CD4-positive, alpha-beta T cell treated with Interleukin-4 for 4 hours (primary cell): ENCODE measurements at places on chromosomes 5 and 9.

DNA sequence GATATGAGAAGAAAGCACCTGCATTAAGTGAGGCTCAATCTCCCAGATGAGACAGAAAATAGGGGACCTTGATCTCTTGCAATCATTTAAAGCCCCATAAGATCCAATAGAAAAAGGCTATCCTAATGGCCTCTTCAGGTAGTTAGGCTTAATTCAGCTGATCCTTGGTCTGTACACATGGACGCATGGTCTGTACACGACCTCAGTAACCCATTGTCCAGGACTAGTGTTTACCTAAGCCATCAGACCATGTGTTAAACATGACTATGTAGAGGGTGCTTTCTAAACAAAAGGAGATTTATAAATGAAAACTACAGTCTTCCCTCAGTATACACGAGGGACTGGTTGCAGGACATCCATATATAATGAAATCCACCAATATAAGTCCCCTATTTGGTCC, 7.5 kb downstream of the MARCHF3 start:
- DNase-seq = no peak

- DNase-seq = no peak
Measured at GRCh38 chr9:134127616-134128015, 8.3 kb upstream of the WDR5 start.

DNA sequence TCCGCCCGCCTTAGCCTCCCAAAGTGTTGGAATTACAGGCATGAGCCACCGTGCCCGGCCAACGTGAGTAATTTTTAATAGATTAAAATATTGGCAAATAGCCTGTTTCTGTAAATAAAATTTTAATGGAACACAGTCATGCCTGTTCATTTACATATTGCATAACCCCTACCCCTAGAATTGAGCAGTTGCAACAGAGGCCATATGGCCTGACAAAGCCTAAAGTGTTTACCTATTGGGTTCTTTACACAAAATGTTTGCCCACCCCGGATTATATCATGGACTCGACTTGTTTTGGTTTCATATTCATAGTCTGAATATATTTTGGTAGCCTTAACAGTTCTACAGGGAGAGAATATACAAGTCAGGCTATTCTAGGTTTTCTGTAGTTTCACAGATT, 5.3 kb downstream of the NSA2 start:
- DNase-seq = no peak

- DNase-seq = no peak
Measured at GRCh38 chr9:136516191-136516654, 29.6 kb downstream of the NOTCH1 start.

GRCh38 chr9:89382026-89382986, 64.0 kb downstream of the SECISBP2 start:
- DNase-seq = no peak

GRCh38 chr5:175054243-175054642, 329.9 kb downstream of the MSX2 start:
- no peak for DNase-seq

DNA sequence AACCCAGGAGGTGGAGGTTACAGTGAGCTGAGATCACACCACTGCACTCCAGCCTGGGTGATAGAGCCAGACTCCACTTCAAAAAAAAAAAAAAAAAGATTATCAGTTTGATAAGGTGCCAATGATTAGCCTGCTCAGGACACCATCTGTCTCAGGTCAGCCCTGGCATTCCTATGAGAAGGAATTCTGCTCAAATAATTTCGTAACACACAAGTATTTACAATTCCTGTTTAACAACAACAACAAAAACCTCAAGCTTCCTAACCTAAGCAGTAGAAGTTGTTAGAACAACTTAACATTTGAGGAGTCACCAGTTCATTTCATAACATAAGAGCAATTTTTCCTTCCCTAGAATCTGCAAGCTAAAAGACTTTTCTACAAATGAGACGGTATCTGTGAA, 85.0 kb downstream of the LHFPL2 start:
- no peak for DNase-seq

DNA sequence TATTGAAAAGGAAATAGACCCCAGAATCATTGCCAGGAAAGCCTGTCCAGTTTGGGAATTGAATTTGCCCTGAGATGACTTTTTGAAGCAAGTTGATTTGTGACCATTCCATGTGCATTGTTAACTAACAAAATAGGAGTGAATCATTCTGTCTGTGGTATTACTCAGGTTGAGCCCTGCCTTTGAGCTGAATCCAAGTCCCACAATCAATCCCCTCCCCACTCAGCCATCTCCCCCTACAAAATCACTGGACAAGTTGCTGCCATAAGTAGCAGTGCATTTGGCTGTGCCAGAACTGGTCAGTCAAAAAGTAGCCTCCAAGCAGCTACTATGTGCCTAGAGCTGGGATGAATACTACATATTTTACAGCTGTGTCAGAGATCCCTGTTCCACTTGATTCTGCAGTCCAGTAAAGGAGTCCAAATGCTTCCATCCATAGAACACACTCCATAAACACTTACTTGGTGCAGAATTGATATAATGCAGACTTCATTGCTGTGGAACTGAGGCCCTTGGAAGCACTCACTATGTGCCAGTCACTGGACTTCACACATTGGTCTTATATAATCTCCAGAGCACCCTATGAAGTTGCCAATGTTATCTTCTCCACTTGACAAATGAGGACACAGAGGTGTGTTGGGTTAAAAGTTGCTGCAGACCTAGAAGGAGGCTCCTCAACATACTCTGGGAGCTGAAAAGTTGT, 96.1 kb downstream of the ZNF462 start:
- DNase-seq = no peak

DNA sequence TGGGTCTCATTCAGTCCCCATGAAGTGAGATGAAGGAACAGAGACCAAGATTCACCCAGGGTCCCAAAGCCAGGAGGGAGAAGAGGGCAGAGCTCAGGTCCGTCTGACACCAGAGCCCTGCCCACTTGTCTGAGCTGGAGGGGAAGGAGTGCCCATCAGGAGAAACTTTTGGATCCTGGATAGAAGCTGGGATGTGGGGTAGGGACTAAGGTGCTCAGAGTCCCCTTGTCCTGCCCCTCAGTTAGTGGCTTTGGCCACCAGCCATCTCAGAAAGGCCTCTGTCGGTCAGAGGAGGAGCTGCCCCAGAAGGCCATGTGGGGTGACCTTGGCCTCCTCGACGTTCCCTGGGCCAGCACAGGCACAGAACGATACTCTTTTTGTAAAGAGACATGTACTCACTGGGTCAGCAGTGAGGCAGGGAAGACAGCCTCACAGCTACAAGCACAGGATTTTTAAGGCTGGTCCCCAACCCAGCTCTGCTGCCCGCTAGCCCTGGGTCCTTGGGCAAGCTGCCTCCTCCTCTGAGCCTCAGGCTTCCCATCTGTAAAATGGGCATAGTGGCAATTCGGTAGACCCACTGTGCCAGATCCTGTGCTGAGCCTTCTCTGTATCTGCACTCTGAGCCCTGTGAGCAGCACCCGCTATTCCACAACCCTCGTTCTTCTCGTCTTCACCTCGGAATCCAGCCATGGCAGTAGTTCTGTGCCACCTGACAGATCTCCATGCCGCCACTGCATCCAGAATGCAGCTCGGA, 49.4 kb downstream of the C9orf50 start:
- DNase-seq = no peak

DNA sequence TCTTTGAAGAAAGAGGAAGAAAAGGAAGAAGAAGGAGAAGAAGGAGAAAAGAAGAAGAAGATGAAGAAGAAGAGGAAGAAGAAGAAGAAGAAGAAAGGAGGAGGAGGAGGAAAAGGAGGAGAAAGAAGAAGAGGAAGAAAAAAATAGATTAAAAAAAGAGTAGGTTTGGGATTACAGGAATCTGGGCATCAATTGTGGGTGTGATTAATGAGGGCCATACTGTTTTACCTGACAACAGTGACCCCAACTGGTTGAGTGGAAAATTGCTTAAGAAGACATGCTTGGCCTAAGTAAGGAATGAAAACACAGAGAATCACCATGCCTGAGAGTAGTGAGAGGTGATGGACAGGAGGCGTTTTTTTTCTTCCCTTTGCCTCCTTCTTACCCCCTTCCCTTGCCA, 114.6 kb downstream of the FAM170A start:
- peak; percentile 25 for DNase-seq

DNA sequence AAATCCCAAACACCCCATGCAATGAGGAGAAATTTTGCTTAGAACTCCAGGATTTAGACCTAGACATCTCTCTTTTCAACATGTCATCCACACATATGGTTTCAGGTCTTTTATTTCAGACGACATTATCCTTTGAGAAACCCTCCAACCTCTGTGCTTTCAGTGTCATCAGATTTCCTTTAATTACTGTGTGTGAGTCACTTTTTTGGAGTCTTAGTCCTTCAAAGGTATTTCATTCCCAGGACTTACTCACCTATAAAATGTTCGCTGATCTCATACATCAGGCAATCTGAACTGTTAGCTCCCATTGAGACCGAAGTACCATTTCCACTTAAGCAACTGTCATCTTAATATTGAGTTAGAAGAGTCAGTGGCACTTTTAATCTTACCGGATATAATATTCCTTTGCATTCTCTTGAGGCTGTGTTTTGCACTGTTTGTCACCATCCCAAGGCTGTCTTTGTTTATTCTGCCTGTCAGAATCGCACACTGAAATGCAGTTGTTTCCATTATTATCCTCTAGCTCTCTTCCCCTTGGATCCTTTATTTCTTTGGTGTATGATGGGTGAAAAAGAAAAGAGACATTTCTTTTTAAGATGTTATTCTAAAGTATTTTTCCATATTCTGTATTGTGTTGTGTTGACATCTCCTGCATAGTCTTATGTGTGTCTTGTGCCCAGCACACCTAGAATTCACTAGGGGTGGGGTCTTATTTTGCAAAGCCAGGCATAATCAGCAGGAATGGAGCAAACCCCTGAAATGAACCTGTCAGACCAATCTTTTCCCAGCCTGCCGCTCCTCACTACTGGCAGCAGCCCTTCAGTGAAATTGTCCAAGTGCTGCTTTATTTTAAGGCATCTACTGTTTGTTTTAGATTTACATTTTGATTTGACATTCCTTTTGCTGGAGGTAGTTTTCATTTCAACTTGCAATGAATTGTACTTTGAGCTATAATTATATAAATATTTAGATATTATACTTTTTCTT, 155.4 kb downstream of the PAM start:
- no peak for DNase-seq

GRCh38 chr5:85428426-85428934, 1043.8 kb upstream of the EDIL3 start:
- DNase-seq = no peak

- no peak for DNase-seq
Measured at GRCh38 chr5:54580997-54581811, 63.6 kb downstream of the SNX18 start.

DNA sequence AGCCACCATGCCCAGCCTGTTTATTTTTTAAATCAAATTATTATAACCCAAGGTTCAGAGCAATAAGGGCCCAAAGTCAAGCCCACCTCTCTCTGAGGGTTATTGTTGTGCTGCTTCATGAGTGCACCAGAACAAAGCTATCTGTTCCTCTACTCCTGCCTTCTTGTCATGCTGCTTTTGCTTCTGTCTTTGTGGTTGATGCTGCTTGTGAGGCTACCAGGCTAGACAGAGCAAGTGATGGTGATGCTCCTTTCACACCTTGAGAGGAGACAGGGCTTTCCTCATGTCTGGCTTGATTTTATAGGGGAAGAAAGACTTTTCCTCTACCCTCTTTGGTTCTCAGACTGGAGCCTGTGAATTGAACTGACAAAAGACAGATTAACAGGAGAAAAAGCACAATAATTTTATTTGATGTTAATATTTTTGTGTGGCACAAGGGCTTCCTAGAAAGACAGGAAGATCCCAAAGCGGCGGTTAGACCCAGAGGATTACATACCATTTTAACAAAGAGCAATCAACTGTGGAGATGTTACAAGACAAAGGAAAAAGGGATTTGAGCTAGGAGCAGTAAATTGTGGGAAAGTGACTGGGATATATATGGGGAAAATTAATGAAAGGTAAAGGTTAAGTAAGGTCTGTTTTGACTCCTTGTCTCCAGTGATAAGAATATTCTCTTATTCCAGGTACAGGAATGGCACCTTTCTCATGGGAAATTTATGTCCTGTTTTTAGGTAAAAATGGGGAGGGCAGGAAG, 4.4 kb upstream of the CD180 start:
- DNase-seq = no peak

GRCh38 chr5:133111299-133111698, 59.5 kb downstream of the HSPA4 start:
- DNase-seq = peak; percentile 66

DNA sequence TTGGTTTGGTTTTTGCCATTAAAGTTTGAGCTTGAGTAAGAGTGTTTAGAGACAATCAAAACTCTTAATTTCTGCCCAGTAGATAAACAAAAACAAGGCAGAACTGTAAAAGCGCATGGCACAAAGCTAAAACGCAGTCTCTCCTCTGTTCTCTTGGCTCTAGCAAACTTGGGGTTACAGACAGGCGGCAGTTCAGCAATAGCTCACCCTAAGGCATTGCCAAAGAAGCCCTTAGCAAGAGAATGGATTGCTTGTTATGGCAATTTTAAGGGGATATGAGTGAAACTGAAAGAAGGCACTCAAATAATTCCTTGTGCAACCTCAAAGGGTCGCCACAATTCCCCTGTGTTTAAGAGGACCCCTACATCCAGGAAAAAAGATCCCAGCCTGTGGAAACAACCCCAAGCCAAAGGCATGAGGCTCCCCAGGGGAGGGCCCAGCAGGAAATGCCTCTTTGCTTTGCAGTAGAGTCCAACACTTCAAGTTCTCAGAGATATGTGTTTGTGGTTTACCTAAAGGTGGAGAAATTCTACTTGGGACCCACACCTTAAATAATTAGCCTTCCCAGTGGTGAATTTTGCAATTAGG, 317.0 kb upstream of the MPDZ start:
- no peak for DNase-seq

DNA sequence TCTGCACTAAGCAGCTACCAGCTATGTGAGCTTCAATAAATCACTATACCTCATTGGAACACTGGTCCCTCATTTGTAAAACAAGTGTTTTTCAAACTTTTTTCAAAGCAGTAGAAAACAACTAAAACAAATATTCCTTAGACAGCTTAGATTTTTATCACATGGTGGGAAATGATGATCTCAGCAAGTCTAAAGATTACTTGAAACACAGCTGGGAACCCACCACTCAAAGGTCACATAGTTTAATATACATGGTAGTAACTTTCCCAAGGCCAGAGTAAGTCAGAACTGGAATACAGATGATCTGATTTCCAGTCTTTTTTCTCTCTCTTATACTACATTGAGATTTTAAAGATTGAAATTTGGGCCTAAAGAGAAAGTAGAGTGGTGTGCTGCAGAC, 850 bp upstream of the C6 start:
- DNase-seq = no peak

GRCh38 chr9:118165451-118165850, 461.2 kb downstream of the TLR4 start:
- DNase-seq = no peak

GRCh38 chr9:33858423-33858822, 41.5 kb downstream of the UBE2R2 start:
- no peak for DNase-seq

DNA sequence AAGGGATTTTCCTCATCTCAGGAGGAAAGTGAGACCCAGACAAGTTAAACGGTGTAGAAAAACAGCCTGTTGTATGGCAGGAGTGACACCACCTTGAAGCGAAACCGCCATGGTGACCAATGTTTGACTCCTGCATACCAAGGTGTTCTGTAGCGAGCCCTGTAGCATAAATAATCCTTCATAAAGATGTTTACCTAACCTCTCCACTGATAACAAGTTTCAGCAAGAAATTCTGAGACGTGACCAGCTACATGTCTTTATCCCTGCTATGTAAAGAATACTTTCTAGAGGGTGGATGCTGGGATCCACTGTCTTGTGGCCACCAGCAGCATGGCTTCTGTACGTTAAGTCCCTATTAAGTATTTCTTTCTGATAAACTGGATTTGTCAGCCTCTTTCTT, 148.1 kb downstream of the MPDZ start:
- DNase-seq = no peak
